ENCODE measurements at places on chromosomes 3 and 15.

GRCh38 chr3:63845215-63845614, 18.4 kb downstream of the THOC7 start:
- no peak for DNase-seq

DNA sequence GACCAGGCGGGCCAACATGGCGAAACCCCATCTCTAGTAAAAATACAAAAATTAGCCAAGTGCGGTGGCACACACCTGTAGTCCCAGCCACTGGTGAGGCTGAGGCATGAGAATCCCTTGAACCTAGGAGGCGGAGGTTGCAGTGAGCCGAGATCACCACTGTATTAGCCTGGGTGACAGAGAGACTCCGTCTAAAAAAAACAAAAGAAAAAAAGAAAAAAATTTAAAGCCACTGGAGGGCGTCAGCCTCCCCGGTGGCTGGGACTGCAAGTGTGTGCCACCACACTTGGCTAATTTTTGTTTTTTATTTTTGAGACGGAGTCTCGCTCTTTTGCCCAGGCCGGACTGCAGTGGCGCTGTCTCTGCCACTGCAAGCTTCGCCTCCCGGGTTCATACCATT, 7.9 kb downstream of the RTF1 start:
- no peak for DNase-seq

DNA sequence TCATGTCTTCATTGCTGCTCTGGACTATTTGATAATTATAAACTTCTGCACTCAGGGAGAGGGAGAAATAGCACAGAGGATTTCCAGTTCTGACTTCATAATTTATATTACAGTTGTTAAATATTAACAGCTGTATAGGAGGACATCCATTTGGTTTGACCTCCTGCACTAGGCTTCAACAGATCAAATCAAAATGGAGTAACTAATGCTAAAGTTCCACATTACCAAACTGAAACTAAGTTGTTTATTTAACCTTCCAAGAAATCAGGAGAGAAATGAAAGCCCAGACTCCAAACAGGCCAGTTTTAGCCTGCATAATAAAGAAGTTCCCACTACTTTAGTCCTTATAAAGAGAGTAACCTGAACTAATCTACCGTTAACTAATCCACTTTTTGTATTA, 4.6 kb downstream of the PLSCR2 start:
- DNase-seq: no peak

DNA sequence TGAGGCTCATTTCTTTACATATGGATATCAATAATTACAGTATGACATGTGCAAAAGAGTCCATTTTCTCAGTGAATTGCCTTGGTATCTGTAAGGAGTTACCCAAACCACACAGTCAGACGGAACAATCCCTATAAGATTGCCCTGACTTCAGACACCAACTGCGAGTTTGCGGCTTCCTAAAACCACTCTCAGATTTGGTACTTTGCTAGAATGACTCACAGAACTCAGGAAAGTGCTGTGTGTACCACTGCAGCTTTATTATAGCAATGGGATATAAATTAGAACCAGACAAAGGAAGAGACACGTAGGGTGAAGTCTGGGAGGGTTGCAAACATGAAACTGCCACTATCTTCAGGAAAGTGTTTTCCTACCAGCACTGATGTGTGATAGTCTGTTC, 45.8 kb upstream of the ATP13A3 start:
- no peak for DNase-seq

DNA sequence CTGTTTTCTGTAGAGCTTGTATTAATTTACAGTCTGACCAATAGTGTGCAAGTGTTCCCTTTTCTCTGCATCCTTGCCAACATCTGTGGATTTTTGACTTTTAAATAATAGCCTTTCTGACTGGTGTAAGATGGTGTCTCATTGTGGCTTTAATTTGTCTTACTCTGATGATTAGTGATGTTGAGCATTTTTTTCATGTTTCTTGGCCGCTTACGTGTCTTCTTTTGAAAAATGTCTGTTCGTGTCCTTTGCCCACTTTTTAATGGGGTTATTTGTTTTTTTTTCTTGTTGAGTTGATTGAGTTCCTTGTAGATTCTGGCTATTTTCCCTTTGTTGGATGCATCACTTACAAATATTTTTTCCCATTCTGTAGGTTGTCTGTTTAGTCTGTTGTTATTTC, 7.6 kb upstream of the ACOX2 start:
- DNase-seq: no peak

DNA sequence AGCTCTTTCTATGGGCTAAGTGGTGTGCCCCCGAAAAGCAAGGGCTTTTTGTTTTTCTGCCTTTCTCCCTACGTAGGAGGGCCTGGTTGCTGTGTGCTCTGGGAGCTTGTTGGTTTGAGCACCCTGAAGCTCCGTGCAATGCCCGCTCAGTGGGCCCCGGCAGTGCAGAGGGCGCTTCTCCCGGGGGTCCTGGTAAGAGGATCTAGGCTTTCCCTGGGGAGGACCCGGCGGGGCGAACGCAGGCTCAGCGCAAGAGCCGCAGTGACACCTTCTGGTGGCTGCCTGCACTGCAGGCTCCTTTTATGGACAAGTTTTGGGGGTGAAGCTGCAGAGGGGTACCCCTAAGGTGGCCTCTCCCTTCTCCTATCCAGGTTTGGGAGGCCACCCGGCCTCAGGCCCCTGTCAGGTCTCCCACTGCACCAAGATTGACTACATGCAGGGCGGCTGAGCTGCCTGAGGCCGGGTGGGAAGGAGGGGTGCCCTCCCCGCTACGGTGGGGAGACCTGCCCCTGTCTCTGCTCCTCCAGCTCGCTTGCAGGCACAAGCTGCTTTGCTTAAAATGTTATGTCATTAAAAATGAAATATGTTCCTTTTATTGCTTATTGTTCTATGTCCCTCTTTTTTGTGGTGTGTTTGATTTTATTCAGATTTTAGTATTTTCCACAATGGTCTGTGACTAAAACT, 387.9 kb downstream of the GABRG3 start:
- DNase-seq: peak; percentile 15

DNA sequence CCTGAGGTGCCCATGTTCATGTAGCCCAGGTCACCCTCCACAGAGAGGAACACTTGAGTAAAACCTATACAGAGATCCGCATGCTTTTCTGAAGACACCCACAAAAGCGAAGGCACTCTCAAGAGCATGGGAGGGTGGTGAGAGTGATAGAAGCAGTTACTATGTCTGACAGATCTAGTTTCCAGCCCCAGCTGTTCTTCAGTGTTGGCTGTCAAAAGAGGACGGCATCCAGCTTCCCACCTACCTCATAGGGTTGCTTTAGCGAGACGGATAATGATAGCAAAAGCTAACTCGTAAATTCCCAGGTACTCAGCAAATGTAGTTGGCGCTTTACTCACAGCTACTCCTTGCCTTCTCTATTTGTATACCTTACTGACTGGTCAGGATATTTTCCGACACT, 3.0 kb upstream of the MEX3B start:
- no peak for DNase-seq

DNA sequence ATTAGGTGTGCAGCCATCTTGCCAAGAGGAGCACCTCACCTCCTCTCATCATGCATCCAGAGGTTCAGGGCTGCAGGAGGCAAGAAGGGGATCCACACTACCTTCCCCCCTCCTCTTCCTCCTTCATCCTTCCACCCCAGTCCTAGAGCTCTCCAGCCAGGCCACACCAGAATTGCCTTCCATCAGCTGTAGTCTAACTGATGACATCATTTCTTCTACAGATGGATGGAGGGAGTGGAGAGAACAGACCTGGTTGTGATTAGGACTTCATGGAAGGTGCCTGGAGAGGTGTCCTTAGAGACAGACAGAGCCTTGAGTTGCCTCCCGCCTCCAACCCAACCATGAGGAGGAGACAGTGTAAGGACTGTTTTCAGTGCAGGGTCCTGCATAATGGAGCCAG, 14.9 kb downstream of the SEMA5B start:
- no peak for DNase-seq

DNA sequence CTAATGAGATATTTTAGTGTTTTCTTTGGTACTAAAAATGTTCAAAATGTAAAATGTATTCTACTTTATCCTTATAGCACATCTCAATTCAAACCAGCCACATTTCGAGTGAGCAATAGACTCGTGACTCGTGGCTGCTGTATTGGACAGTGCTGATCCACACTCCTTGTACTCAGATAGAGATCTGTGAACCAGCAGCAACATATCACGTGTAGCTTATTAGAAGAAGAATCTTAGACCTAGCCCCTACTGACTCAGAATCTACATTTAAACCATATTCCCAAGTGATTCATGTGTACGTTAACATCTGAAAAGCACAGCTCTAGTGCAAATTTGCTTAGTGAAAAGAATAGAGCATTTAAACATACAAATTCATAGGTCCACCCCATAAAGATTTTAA, 130.9 kb downstream of the IL1RAP start:
- peak; percentile 14 for DNase-seq

DNA sequence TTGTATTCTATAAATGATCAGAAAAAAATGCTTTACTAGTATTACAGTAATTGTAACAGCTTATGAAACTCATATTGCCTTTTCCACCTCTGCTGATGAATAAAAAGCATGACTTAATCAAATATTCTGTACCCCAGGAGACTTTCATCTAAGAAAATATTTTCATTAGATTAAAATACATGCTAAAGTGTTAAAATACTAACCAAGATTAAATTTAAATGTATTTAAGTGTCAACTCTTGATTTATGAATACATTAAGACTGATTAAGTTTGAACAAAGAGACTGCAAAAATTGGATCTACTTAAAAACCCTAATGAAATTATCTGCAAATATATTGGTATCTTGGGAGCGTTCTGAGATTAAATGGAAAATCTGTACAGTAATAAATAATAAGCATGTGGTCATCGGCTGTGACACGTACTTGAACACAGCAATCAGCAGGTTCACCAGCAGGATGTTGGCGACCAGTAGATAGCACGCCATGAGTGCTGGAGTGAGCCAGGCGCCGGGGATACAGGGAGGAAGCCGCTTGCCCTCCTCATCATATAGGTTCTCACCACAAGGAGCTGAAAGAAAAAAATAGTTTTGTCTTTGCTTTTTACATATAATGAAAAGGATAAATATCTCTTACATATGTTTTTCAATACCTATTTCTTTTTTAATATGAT, 36.6 kb upstream of the MTMR10 start:
- DNase-seq: no peak

- DNase-seq: peak; percentile 33
These were observed 25.1 kb upstream of the ZKSCAN7 start for GRCh38 chr3:44529927-44530326.

GRCh38 chr15:58264053-58264971, 126.1 kb downstream of the AQP9 start:
- no peak for DNase-seq

- DNase-seq: no peak
These were observed 199.4 kb downstream of the KCNH8 start for GRCh38 chr3:19347671-19348070.

- no peak for DNase-seq
These were observed 113.9 kb downstream of the TFDP2 start for GRCh38 chr3:142035308-142035922.

DNA sequence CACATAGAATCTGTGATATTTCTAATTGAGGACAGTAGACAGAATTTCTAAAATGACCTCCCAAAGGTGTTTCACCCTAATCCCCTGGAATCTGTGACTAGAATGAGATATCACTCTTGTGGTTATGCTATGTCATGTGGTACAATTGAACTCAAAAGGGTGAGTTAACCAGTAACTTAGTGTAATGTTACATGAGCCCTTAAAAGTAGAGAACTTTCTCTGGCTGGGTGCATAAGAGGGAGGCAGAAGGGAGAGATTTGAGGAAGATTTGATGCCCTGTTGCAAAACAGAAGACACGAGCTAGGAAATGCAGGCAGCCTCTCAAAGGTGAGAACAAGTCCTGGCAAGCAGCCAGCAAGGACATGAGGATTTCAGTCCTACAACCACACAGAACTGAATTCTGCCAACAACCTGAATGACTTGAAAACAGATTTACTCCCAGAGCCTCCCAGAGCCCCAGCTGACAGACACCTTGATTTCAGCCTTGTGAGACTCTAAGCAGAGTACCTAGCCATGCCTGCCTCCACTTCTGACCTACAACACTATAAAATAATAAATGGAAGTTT, 160.3 kb downstream of the MTHFS start:
- DNase-seq: no peak

- DNase-seq: no peak
These were observed 289.7 kb upstream of the CHRM5 start for GRCh38 chr15:33678602-33679001.

DNA sequence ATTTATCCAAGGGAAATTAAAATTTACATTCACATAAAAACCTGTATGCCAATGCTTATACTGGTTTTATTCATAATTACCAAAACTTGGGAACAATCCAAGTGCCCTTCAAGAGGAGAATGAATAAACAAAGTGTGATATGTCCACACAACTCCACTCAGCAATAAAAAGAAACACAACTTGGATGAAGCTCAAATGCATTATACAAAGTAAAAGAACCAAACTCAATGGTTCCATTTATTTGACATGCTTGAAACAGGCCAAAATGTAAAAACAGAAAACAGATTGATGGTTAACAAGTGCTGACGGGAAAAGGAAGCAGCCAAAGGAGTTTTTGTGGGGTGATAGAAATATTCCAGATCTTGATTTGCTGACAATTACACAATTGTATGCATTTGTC, 23.5 kb downstream of the OCA2 start:
- no peak for DNase-seq

- DNase-seq: peak; percentile 96
These were observed 35.6 kb upstream of the PPP4R2 start for GRCh38 chr3:72960812-72961518.

- DNase-seq: peak; percentile 26
These were observed 49.2 kb downstream of the TASOR start for GRCh38 chr3:56633602-56634535.

- DNase-seq: peak; percentile 86
These were observed 101.2 kb upstream of the MEX3B start for GRCh38 chr15:82146990-82147461.

GRCh38 chr3:12351145-12351544, 62.3 kb downstream of the PPARG start:
- DNase-seq: no peak

GRCh38 chr3:134901461-134901860, 106.4 kb downstream of the EPHB1 start:
- no peak for DNase-seq

DNA sequence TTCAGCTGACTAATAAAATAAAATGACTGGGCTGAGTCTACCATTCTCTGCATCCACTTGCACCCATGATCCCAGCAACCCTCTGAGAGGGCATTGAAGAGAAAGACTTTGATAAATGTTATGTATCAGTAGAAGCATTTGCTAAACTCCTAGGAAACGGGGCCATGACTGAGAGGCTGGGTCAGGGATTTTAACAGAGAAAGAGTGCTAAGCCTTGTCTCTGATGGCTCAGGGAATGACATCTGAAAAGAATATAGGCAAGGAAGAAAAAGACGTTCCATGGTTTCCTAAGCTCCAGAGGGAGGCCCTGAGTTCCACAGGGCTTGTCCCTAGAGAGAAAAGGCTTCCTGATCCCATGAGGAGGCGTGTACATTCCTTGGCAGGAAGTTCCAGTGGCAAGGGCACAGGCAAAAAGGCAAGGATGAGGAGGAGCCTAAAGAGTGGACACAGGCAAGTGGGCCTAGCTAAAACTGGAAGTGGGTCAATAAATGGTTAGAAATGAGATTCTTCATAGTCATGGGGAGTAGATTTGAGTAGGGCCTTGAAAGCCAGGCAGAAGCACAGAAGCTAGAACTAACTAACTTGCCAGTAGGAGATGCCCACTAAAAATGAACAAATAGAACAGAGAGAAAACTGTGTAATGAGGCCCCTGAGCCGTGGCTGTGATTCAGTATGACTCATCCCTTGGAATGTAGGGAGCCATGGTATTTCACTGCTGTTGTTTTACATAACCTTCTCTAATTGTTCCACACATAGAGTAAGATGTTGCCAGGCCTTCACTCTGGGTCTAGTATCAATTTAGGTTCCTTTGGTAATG, 44.9 kb upstream of the MANF start:
- DNase-seq: peak; percentile 96
